H1 (cell line): ENCODE measurements at places on chromosomes 1 and 21.
A peak's percentile ranks its signal among the peaks of the same experiment; 100 is the strongest.

DNA sequence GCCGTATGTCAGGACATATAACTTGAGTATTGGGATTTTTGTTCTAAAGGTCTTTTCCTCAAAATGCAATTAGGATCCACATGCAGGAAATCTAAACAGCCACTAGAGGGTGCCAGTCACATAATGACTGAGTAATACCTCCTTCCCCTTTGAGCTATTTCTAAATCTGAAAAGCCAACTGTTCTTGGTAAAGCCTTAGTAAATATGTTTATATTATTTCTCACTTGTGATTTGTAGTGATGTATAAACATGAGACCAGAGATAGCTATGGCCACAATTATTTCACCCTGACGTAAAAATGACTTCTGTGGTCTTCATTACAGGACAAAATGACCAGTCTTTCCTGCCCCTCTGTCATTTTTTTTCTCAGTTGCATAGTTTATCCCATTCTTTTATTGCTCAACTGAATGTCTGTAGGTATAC lies 41.0 kb upstream of the DR1 start:
- DNase-seq = no peak

- no peak for DNase-seq
Observed at GRCh38 chr1:9044236-9044635, 18.0 kb upstream of the SLC2A7 start.

DNA sequence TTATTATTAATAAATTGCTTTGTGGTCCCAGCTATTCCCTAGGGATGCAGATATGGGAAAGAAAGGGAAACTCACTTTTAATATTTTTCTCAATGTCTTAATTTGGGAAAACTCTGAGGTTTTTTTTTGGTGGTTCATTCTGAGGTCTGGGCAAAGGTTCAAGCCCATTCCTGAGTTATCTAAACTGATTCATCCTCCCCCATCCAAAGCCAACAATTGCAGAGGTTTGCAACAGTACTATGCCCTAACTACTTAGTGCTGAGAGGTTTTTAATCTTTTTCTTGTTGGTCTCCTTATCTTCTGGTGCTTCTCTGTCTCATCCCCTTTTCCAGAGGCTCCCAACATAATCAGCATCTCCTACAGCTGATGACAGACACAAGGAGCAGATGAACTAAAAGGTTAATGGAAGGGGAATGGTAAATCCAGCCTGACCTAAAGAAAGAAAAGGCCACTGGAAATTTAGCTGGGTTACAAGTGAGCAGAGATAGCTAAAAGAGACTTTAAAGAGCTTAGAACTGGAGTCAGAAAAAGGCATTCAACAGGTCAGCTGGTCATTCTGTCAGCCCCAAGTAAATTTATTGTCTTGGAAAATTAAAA lies 390.4 kb downstream of the TGFB2 start:
- DNase-seq = no peak

DNA sequence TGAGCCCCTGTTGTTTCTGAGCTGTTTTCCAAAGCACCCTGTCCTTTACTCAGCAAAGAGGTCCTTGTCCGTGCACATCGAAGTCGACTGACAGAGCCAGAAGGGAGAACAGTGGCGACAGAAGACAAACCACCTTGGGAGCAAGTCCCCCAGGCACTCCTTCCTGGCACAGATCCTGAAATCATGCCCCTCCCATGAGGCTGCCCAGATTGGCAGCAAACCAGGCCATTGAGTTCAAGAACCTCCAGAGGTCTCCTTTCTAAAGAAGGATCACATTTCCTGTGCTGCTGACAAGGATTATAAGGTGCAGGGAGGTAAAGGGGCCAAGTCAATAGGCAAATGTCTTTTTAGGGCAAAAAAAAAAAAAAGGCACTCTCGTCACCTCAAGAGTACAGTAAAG lies 84.7 kb upstream of the HIVEP3 start:
- no peak for DNase-seq

DNA sequence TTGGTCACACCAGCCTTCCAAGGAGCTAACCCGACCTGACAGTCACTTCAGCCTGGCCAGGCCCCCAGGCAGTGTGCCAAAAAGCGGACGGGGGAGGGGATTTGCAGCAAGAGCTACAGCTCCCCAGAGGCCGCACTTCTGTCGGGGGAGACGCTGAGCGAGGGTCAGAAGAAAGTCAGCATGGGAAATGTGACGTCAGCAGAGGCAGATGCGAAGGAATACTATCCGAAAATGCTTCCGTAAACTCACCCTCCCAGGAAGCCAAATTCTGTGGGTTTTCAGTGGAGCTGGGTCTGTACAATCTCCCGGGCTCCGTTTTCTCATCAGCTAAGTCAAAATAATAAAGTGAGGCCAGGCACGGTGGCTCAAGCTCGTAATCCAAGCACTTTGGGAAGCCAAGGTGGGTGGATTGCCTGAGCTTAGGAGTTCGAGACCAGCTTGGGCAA lies 28.5 kb upstream of the ECE1 start:
- no peak for DNase-seq

- no peak for DNase-seq
Observed at GRCh38 chr1:186440584-186440983, 20.3 kb downstream of the PDC start.

DNA sequence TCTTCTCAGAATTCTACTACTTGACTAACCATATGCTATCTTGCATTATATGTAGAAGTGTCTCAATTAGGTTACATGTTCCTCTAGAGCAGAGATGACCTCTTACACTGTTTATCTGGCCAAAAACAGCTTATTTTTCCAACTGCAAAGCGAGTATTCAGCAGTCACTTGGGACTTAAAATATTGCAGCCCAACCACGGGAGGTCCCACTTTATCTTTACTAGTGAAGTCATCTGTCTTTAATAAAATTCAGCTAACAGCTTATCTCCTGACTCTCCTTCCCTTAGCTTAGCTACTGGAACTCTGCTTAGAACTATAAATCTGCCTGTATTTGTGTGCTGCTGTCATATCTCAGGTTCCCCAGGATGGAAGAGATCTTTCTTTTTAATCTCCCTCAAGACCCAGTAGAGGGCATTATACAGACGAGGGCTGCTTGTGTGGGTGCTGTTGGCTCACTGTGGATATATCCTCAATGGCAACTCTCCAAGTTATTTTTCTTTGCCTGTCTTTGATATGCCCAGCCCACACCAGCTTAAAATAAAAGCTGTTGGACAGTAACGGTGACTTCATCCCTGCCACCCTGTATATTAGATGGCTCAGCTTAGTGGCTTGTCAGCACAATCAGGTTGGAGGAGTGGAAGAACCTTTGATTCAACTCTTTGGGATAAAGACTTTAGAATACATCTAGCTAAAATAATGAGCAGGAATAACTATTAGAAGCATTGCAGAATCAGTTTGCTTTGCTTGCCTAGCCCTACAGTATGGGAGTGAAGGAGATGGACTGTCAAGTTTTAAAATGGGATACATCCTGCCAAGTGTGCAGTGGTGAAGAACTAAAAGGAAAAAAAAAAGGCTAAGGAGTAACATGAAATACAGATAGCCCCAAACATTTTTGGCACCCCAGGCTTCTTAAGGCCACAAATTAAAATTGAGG lies 9.6 kb downstream of the ENSA start:
- no peak for DNase-seq

DNA sequence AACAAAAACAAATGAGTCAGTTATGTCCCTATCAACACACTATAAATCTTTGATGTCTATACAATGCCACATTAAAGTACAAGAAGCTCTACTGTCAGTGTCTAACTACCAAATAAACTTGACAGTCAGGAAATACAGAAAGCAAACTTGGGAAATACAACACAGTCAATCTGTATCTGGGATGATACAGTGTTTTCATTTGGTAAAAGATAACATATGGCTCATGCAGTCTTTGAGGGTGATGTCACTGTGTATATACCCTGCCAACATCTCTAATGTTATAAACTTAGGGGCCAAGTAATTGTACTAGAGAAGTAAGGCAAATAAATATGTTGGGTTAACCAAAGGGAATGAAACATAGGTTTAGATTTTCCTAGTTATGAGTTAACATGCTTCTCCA lies 552.5 kb upstream of the ADAMTS5 start:
- no peak for DNase-seq

DNA sequence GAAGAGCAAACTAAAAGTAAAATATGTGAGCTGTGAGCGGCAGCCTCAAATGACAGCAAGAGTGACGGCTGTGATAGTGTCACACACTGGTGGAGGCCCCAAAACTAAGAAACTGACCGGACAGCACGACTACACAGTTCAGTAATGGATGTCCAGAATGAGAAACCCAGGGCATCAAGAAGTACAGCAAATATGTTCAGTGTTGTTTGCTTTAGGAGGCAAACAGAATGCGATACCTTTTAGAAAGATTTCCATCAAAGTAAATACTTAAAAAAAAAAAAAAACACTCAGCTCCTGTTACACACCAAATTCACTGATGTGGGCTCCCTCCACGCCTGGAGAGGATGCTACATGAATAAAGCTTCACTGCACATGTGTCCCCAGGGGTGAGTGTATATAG lies 1.1 kb upstream of the PKP1 start:
- no peak for DNase-seq

DNA sequence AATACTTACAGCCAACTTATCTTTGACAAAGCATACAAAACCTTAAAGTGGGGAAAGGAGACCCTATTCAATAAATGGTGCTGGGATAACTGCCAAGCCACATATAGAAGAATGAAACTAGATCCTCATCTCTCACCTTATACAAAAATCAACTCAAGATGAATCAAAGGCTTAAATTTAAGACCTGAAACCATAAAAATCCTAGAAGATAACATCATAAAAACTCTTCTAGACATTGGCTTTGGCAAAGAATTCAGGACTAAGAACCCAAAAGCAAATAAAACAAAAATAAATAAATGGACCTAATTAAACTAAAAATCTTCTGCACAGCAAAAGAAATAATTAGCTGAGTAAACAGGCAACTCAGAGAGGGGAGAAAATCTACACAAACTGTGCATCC lies 335.6 kb upstream of the PBX1 start:
- DNase-seq = no peak

DNA sequence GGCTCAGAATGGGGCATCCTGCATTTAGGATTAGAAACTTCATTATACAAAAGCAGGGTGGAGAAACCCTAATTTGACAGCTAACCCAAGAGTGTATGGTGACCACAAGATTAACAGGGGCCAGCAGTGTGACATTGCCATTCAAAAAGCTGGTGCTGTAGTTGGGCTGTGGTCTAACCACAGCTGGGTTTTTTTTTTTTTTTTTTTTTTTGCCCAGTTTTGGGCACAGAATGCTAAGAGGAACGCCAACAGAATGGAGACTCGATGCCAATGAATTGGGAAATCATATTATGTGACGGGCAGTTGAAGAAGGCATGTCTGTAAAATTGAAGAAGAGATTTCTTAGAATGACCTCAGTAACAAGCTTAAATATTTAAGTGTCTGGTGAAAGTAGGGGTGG lies 58.4 kb downstream of the NFIA start:
- DNase-seq = no peak

DNA sequence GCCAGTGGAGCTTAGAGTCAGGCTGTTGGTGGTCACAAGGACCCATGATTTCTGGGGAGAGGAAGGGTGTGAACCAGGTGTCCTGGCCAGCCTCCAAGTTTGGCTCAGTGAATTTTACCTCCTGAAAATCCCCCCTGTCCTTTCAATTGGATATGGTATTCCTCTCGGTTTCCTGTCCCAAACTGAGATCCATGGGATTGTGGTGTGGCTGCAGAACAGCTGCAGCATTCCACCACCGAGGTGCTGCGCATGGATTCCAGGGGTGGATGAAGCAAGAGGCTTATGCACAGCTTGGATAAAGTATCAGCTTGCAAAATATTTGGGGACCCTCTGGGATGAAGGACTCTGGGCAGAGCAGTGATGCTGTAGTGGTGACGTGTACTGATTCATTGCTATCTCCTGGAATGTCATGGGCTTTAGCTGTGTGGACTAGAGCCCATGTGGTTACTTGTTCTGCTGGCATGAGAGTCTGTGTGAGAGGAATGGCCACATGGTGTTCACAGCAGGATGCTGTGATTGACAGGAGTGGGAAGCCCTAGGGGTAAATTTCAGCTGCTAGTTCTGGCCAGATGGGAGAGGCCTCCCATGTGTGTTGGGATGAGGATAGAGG lies 148.7 kb upstream of the SPAG17 start:
- no peak for DNase-seq

DNA sequence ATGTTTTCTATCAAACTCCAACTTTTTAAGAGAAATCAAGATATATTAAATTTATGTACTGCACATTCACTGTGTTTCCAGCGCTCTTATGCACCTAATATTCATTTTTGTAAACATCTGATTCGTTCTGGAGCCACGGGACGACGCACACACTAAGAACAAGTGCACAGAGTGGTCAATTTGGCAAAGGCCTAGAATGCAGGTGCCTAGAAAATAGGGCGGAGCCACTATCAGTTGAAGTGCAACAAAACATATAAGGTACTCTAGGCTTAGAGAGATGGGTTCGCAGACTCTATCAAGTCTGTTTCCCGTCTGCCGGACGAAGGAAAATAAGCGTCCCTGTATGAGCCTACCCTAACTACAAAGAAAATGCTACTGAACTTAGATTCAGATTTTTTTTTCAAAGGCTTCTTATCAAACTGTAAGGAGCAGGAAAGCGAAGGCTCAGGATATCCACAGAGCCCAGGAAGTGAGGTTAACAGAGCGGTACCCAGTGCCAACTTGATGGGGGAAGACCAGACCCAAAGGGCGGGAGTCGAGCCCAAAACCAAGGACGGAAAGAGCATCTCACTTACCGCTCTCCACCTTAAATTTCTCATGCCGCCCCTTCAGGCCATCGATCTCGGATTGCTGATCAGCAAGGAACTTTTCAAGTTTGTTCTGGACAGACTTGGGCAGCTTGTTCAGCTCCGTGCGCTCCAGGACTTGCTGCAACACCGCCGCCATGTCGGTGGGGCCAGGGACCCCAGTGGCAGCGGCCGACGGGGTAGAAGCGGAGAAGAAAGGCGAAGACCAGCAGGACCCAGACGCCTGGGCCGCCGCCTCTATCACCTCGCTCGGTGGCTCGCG lies 526 bp downstream of the TPR start:
- DNase-seq = no peak

DNA sequence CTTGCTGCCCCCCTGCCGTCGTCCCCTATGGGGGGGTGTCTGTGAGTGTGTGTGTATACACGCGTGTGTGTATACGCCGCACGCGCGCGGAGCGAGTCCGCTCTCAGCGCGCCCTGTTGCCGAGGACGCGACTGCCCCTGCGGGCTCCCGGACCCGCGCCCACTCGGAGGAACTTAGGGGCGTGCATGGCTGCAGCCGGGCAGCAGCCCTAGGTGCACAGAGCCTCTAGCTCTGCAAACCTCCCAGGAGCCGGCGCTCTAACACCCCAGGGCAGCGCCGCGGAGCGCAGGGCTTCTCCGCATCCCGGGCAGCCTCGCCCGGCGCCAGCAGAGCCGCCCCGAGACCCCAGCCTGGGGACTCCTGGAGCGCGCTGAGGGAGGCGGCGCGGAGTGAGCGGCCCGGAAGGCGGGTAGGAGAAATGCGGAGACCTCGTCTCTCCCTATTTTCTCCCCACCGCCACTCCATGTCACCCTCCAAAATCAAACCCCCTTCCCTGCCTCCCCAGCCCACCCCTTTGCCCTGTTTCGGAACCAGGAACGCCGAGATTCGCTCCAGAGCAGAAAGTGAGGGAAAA lies 574 bp downstream of the ITPKB start:
- DNase-seq = peak; percentile 69

GRCh38 chr1:214021321-214021720 lies 33.5 kb downstream of the PROX1 start:
- DNase-seq = no peak

- DNase-seq = no peak
Observed at GRCh38 chr21:40685141-40685540, 161.8 kb downstream of the DSCAM start.

GRCh38 chr1:54114001-54114400 lies 38.8 kb downstream of the CDCP2 start:
- DNase-seq = no peak
